ENCODE measurements at places on chromosomes 1 and 21.

- DNase-seq: peak; percentile 94
These were observed at the start of gene AIM2 for GRCh38 chr1:159076438-159077119. Gene AIM2 (minus strand): TSS chr1:159076766. CDS start chr1:159073499, 3,267 bp downstream.

GRCh38 chr1:180503280-180503862 is 994 bp upstream of the ACBD6 start:
- DNase-seq: no peak

GRCh38 chr1:180887841-180888240 is 24.9 kb upstream of the KIAA1614 start:
- no peak for DNase-seq

GRCh38 chr1:160544647-160545046 is 21.6 kb upstream of the SLAMF6 start:
- DNase-seq: peak; percentile 65

- DNase-seq: no peak
These were observed 31.4 kb downstream of the STPG1 start for GRCh38 chr1:24382165-24382577.

DNA sequence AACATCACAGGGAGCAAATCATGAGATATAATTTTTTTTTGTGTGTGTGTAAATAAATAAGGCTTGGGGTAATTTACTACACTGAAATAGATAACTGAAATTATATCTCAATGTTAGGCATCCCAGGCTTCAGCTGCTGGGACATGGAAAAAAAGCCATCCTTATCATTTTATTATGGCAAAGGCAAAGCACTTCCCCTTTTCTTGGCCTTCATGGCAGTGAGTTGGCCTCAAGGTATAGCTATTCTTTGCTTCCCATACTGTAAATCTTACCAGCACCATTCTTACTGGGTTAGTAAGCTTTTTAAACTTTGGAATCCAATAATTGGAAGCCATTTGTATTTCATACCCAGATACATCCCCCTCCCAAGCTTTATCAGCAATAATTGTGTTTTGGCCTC is 29.0 kb downstream of the RBM11 start:
- no peak for DNase-seq

DNA sequence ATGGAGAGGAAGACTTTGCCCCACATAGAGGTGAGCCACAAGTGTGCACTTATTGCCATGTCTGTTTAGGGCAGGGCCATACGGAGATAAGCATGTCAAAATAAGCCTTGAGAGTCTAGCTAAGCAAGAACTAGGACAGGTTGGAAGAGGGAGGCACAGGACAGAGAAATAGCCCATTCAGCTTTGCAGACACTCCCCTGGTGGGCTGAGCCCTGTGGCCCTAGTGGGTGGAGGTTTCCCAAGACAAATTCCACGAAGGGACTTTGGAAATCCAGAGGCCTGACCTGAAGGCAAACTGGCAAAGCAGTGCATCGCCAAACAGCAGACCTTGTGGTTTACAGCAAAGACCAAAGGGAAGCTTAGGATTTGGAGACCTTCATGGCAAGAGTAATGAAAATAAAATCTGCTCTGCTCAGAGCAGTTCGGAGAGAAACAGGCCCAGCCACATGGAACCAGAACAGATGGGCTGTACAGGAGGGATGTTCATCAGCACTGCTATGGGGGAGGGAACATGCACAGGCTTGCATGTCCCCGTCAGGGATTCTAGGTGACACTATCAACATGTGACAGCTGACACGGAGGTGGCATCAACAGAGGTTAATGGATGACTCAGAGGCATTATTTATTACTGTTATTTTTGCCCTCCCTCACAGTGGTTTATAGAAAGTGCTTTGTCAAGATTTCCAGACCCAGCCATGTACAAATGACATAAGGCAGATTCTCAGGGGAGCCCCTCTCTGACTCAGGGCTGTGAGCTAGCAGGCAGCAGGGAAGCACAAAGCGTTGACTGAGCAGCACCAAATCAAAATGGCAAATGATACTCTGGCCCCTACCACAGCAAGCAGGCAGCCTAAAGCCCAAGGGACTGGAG is 90.1 kb upstream of the IRF2BP2 start:
- peak; percentile 51 for DNase-seq

DNA sequence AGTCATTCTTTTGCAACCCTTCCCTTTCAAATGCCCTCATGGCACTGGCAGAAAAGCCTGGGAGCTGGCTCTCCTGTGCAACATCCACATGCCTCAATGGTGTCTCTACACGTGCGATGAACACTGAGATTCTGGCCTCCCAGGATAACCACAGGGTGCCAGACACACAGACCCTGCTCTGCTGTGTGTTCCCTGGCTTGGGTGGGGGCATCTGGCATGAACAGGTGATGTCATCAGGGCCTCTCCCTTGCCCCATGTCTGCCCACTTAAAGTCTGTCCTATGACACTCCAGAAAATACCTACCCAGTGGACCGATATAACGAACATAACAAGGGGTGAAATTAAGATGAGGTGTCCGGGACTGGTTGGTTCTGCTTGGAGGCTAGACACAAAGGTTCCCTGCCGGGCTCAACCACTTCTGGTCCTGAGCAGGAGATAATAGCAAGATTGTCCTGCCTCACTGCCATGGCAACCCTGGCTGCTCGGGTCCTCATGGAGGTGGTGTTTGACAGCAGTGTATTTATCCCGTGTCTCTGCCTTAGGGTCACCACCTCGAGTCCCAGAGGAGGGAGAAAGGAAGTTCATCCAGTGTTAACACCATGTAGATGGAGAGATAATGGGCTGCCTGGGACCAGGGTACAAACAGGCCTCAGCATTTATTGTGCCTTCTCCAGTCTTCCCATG is 19.3 kb downstream of the INSRR start:
- DNase-seq: no peak

DNA sequence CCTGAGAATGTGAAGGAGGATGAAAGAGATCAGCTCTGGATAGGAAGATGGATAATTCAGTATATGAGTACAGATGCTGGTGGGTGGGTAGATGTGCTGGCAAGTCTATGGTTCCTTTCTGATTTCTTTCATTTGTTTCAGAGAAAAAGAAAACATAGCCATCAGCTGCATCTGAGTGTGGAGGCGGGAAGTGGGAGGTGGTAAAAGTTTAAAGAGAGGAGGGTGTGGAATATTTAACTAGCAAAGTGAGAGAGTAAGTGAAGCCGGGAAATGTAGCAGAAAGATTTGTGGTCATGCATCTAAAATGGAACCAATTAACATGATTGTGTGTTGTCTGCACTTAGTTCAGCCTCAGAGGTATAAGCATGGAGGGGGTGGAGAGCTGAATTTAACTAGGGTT is 16.4 kb downstream of the RPE65 start:
- no peak for DNase-seq

- no peak for DNase-seq
These were observed 112.0 kb downstream of the PDE4B start for GRCh38 chr1:65904681-65905083.

GRCh38 chr1:115238336-115239147 is 99.5 kb downstream of the NGF start:
- DNase-seq: no peak

DNA sequence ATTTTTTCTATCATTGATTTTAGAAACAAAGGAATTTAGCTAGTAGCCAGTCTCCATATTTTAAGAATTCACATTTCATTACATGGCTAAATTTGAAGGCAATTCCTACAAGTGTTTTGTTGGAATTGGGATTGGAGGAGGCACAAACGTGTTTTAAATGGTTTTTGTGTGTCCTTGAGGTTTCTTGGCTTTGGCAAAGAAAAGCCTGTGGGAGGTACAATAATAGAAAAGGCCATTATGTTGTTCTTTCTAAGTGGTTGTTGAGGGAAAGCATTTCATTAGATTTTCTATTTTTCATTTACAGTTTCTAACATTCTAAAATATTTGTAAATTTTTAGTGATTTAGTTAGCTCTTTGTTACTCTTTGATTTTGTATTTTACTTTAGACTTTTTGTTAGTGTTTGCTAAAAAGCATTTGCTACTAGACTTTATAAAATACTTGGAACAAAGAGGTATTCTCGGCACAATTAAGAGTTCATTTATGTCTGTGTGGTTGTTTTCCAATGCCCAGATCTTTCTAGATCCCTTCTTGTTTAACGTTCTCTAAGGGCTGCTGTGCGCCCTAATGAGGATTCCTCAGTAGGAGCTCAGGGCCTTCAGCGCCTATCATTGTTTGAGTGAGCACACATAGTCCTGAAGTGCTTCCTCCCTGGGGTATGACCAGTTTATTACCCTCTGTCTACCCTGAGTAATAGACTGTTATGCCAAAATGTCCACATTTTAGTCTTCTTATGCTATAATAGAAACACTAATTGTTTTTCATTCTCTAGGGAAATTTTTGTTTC is 70.0 kb upstream of the KIAA1614 start:
- no peak for DNase-seq

GRCh38 chr1:168134642-168135041 is 2.1 kb downstream of the GPR161 start:
- DNase-seq: no peak

- no peak for DNase-seq
These were observed 4.5 kb upstream of the POU3F1 start for GRCh38 chr1:38051079-38051543.

DNA sequence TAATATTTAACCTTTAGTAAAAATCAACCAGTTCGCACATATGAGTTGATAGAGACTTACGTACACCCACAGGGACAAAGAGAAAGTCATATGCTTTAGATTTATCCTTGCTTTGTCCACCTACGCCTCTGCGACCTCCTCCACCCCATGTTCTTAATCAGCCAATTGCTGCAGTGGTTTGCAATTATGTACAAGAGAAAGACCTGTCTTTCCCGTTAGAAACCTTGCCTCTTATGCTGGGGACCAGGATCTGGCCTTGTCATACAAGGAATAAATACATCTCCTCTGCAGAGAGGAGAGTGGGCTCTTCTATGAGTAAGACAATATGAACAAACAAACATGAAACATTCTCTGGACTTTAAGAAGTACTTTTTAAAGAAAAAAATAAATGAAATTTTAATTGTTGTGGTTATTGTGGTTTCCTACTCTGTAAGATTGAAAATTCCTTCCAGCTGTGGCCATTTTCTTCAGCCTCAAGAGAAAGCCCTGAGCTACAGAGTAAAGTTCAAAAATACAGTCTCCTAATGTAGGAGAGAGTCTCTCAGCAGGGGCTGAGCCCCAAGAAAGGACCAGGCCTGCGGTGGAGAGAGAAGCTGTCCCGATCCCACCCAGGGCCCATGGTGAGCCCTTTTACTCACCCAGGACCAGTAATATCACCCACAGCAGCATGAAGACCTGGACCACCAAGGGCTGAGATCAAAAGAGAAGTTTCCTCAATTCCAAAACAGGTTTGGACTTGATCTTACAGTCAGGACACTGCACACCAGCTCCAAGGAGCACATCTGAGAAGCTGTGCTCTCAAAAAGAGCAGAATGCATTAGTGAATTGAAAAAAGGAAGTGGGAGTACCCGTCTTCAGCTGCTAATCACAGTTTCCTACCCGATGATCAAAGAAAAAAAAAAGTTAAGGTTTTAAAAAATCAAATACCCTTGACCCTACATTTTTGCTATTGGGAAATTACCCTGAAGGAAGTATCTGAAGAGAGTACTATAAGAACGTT is at the start of gene FCRL5:
FCRL5 (minus strand) TSS at position 822 of the 1,000 bp plus-strand sequence; CDS start at position 669, 153 bp downstream.
- no peak for DNase-seq

DNA sequence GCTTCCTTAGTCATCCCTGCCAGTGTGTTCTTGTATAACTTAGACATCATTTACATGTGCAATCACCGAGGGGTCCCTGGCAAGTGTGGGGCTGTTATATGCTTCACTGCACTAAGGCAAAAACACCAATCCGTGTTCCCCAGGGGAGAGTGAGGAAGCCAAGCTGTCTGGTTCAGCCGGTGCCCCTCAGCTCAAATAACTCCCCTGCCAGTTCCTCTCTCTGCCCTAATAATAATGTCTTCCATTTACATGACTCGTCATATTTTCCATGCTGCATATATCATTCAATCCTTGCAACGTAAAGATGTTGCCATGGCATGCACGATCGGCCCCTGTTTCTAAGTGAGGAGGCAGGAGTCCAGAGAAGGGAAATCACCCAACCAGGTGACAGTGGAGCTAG is 24.4 kb upstream of the NDC1 start:
- DNase-seq: no peak
